ENCODE measurements at places on chromosomes 11 and 22.

DNA sequence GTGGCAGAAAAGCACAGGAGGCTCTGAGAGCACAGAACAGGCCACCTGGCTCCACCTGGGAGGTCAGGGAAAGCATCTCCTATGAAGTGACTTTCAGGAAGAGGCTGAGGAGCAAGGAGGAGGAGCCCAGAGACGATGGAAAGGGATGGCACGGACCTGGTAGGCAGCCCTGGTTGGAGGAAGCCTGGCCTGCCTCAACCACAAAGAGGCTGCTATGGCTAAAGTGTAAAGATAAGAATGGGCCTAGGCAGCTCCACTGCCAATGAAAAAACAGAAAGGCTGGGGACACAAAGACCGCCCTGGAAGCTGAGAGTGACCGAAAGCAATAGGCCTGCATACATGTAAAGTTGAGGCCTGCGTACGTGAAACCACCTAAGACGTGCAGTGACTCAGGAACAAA, 31.2 kb upstream of the ETS1 start:
- DNase-seq, result no peak

DNA sequence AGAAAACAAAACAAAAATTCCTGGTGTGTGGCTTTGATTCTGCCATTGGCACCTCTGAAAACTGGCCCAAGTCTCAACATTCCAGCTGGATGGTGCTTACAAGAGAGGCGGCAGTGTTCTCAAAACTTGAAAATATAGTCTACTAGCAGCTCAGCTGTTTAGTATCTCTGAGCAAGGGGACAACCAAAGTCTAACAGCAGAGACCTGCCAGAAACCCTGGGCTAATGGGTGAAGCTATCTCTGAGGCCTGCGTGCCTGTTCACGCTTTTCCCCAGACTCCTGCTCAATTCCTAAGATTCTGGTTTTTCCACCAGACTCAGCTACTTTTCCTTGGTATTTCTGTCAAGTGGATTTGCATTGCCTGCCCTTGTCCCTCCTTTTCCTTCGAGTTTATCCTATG, 17.9 kb downstream of the TMEM218 start:
- DNase-seq, result no peak

DNA sequence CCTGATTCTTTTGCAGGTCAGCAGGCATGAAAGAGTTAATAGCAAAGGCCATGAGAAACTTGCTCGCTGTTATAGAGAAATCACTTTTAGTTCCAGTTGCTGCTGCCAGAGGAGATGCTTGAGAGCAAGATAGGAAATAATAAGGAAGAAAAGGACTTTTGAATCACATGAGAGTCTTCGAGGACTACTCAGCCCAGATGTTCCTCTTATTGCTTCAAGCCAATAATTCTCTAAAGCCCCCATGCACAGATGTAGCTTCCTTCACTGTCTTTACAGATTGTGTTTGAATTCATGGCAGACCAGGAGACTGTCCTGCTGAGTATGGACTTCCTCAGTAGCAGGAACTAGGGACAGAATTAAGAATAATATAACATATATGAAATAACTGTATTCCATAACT, 50.1 kb upstream of the OLFML1 start:
- DNase-seq, result no peak

DNA sequence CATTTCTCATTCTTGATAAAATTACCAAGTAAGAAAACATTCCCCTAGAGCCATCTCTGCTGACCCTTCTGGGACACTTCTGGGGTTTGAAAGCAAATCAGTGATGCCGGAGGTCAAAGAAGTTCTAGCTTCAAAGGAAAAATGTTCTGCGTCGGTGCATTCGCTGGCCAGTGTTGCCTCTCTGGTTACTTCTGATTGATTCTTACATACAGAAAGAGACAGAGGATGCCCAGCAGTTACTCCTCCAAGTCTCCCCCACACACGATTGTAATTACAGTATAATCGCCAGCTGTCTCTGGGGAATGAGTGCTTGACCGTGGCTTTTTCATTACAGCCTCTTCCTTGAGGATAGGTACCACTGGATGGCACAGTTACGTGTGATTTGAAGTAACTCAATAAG, 150.9 kb downstream of the SNX19 start:
- no peak for DNase-seq

DNA sequence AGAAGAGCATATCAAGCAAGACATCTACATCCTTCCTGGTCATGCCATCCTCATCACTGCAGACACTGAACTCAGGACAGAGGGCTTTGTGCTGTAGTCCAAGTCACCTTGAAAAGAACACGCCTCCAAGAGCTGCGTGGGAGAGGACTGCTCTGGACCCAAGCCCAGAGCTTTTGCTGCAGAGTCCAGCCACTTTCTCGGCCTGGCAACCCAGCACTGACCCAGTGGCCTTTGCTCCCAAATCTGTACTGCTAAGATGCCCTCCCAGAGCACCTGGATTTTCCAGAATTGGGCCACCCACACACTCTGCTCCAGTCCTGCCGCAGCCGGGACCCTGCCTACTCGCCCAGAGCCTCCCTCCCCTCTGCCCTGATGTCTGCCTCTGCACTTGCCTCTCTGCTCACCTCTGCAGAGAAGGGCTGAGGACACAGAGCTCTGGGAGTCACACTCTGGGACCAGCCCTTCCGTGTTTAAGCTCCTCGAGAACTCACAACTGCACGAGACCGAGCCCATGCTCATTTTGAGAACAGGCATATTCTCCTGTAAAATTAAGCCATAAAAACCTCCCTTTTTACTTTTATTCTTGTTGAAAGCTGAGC, 83.8 kb upstream of the CSNK2A3 start:
- no peak for DNase-seq

GRCh38 chr11:28757725-28758515, 649.7 kb downstream of the METTL15 start:
- DNase-seq, result no peak

GRCh38 chr11:104219096-104219495, 55.1 kb upstream of the PDGFD start:
- no peak for DNase-seq

GRCh38 chr11:7471071-7471470, 14.2 kb upstream of the OLFML1 start:
- no peak for DNase-seq
